ENCODE measurements at places on chromosomes 7 and 10. TPM values are rescaled to one million over a fixed set of nuclear protein-coding genes. Genes with fewer than 3 reads are reported as not detected.

GRCh38 chr7:41148521-41148951, 554.4 kb downstream of the INHBA start:
- DNase-seq, result no peak

DNA sequence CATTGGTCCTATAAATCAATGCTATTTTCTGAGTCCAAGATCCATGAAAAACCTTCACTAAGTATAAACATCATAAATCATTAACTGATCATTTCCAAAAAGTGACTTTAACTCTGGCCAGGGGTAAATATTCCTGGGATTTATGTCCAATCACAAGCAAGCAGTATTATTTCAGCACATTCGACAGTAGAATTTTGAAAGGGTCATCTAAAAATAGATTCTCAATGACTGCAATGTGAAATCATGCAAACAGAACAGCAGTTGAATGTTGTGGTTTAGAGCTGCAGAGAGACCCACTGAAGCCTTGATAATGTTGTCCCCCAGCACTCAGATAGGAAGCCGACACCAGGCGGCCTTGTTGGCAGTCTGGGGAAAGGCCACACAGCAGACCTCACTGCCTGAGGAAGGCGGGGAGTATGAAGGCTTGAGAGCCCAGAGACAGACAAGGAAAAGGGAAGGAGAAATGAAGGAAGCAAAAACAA, 38.1 kb downstream of the FAM107B start:
- DNase-seq, result no peak

- no peak for DNase-seq
These were observed 265.4 kb downstream of the INHBA start for GRCh38 chr7:41437257-41438196.

GRCh38 chr7:110733221-110733620, 357.7 kb upstream of the LRRN3 start:
- no peak for DNase-seq

DNA sequence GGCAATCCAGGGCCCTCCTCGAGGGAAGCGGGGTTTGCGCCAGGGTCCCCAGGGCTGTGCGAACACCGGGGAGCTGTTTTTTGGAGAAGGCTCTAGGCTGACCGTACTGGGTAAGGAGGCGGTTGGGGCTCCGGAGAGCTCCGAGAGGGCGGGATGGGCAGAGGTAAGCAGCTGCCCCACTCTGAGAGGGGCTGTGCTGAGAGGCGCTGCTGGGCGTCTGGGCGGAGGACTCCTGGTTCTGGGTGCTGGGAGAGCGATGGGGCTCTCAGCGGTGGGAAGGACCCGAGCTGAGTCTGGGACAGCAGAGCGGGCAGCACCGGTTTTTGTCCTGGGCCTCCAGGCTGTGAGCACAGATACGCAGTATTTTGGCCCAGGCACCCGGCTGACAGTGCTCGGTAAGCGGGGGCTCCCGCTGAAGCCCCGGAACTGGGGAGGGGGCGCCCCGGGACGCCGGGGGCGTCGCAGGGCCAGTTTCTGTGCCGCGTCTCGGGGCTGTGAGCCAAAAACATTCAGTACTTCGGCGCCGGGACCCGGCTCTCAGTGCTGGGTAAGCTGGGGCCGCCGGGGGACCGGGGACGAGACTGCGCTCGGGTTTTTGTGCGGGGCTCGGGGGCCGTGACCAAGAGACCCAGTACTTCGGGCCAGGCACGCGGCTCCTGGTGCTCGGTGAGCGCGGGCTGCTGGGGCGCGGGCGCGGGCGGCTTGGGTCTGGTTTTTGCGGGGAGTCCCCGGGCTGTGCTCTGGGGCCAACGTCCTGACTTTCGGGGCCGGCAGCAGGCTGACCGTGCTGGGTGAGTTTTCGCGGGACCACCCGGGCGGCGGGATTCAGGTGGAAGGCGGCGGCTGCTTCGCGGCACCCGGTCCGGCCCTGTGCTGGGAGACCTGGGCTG, 26.0 kb downstream of the PRSS2 start:
- DNase-seq, result no peak

DNA sequence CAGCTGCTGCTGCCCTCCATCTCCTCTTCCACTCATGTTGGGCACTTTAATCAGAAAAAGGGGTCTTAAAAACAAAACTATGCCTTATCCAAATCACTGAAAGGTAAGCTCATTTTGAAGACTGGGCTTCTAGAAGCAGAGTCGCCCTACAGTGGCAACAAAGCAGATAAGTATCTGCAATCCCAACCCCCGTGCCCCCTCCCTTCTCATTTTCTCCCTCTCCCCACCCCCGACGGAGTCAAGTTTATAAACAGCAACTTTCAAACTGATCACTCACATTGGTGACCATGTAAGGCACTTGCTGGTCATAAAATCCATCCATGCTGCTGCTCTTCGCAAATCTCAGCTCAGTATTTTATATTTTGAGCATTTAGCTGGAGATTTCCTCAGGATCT, 738 bp downstream of the ETV1 start:
- DNase-seq, result no peak

- DNase-seq, result no peak
These were observed 837 bp upstream of the IGFBP3 start for GRCh38 chr7:45921699-45922519.

GRCh38 chr10:33534416-33534815, 199.9 kb upstream of the NRP1 start:
- DNase-seq, result no peak

- no peak for DNase-seq
These were observed 17.0 kb downstream of the CPA4 start for GRCh38 chr7:130309986-130310385.

GRCh38 chr10:11824825-11825224, 1.7 kb downstream of the PROSER2 start:
- DNase-seq, result no peak

- no peak for DNase-seq
These were observed 13.5 kb upstream of the RABGEF1 start for GRCh38 chr7:66727058-66727457.

DNA sequence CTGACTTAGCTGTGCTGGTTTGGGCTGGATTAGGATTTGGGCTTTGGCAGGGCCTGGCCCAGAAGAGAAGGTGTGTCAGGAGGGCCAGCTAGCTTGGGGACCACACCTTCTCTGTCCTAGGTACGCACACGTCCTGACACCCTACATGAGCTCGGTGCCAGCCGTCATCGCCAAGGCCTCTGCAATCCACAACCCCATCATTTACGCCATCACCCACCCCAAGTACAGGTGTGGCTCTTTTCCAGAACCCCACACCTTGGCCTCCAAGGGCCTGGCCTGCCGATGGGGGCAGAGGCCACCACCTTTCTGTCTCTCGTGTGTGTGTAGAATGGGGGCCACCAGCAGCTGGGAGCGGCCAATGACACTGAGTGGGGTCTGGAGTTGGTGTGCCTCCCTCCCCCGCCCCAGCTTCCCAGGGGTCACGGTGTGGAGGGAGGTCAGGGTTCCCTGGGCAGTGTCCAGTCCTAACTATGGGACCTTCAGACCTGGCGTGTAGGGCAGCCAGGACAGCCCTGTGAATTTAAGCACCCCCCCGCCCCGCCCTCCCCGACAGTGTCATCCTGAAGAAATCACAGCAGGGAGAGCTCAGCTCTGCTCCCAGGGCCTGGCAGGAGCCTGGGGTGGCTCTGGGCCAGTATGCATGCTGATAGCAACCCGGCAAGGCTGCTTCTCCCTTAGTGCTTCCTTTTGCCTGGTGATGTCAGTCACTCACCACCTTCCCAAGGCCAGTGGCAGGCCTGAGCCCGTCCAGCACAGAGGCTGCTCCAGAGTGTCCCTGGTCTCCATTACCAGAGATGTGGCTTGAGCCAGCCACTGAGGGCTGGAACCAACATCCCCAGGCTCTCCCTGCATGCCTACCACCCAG, 6.9 kb upstream of the LDB3 start:
- DNase-seq, result no peak

DNA sequence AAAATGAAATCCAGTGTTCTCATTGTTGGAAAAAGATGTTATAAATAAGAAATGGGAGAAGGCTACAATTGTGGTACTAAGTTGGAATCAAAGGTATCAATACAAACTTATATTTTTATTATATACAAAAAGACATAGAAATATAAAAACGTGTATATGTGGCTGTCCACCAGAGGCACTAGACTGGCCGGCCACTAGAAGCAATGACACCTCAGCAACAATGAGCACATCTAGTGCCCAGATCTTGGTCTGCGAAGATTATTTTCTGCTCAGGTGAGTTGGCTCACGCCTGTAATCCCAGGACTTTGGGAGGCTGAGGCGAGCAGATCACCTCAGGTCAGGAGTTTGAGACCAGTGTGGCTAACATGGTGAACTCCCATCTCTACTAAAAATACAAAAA, 21.6 kb downstream of the IDE start:
- no peak for DNase-seq

DNA sequence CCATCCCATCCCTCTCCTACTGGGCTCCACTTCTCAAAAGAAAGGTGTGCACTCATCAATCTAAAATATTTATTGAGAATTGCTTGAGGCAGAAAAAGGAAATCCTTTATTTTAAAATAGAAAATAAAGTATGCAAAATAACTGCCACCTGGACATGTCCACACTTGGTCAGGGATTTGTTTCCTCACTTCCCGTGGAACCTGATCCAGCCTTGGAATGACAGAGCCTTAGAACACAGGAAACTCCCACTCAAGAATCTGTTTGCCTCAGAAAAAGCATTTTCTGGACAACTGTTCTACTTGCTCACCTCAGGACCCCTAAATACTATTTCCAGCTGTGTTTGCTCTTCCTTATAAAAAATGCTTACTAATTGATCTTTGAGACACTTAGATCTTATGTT, 29.0 kb downstream of the AKR1C8 start:
- no peak for DNase-seq

GRCh38 chr7:70660154-70660818, 471.7 kb upstream of the GALNT17 start:
- DNase-seq, result no peak

DNA sequence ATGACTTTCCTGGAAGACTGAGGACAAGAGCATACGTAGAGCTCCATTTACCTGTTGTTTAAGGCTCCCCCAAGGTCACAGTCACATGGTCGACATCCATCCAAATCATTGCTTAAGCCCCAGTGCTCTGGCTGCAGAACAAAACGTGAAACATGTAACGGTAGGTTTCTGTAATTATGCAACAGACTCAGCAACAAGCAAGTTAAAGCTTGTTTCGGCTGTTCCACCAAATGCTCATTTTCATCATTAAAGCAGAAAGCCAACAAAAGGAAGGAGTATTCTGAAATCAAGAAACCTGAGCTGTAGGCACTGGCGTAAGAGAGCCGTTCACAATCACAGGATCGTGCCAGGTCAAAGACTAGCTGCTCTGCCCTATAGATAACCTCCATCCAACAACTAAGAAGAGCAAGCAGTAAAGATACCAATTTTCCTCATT, 30.0 kb downstream of the LAMB1 start:
- DNase-seq, result peak; percentile 94

DNA sequence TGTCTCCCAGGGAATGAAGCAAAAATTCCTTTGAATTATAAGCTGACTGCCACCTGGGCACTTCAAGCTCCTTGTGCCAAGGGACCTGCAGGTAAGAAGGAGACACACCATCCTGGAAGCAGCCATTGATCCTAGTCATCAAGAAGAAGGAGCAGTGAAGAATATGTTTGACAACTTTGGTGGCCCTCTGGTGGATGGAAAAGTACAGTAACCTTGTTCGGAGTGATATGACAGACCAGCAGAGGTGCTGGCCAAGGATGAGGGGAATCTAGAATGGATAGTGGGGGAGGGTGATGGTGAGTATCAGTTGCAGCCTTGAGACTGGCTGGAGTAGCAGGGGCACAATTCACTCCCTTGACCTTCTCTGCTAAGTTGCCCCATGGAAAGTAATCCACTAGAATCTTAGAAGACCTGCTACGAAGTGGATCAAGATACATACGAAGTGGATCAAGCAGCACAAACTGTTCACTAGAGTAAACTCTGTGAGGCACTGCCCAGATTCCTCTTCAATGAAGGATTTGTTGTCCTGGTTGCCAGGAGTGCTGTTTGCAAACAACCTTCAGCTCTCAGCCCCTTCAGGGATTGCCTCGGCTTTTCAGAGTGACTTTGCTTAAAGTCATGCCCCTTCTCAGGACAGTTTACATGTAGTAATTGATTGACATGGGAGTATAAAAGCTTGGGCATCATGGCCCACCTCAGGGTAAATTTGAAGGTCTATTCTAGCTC, 44.8 kb upstream of the ORC5 start:
- DNase-seq, result no peak

- DNase-seq, result no peak
These were observed 52.8 kb upstream of the ZPBP start for GRCh38 chr7:50145801-50146338.

DNA sequence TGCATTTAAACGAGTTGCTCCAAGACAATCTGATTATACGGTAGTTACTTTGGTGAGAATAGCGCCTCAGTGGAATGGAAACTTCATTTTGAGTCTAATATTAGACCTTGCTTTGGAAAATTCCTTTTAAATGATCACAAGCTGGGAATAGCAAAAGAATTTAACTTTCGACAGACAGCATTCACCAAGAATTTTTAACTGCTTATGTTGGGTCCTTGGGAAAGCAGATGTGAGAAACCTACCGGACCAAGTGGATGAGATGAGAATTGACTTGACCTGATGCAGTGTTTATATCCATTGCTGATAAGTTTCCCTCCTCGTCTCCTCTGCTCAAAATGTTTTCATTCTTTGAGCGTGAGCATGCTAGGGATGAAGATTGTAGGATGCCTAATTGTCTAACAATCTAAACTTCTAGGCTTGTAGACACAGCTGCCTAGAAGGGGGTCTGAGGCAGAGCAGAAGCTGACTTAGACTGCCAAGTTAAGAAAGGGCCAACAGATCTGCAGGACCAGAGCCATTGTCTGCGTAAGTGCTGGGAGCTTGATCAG, 126.9 kb downstream of the CNNM2 start:
- no peak for DNase-seq

GRCh38 chr10:132360766-132361447, 28.9 kb downstream of the LRRC27 start:
- no peak for DNase-seq

DNA sequence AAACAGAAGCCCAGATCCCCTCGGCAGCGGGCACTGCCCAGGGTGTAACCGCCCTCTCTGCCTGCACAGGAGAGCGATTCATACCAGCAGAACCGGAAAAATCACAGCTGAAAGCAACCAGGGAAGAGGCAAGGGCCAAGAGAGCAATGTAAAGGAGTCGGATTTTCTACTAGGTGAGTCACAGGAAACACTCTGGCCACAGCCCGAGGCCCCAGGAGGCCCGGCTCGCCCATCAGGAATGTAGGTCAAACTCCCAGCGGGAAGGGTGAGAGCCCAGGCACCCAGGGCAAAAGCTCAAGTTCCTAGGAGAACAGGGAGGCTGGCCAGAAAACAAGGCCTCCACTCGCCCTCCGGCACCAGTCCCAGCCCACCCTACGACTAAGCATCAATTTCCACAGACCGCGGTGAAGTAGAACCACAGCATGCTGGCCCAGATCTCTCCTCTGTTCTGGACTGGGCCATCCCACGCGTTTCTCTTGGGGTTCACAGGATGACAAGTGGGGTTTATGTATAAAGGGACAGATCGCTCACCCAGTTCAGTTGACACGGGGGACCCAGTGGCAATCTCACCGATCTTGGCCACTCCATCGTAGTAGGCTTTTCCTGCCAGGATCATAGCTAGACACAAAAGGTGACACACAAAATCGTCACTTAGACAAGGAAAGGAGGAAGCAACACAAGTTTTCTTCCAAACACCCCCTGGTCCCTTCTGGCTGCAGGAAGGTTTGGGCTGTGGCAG, 46.2 kb downstream of the BAIAP2L1 start:
- DNase-seq, result no peak

The ODAD2 gene
- 0.25 TPM for total RNA-seq

The SP8 gene
- 2.9 TPM for total RNA-seq

The CCDC172 gene
- total RNA-seq, result not detected

The NEUROG3 gene
- total RNA-seq, result not detected

The SH2D4B gene
- total RNA-seq, result not detected

The SPAG6 gene
- total RNA-seq, result not detected

The SPDYE2 gene
- total RNA-seq, result not detected

The KCNIP2 gene
- total RNA-seq, result 5.9 TPM

The GLI3 gene
- total RNA-seq, result 24.6 TPM

The MEOX2 gene
- 1.7 TPM for total RNA-seq

All from vagina (tissue), 2 donors.